ENCODE measurements at places on chromosomes 1 and 21.
A peak's percentile ranks its signal among the peaks of the same experiment; 100 is the strongest.

DNA sequence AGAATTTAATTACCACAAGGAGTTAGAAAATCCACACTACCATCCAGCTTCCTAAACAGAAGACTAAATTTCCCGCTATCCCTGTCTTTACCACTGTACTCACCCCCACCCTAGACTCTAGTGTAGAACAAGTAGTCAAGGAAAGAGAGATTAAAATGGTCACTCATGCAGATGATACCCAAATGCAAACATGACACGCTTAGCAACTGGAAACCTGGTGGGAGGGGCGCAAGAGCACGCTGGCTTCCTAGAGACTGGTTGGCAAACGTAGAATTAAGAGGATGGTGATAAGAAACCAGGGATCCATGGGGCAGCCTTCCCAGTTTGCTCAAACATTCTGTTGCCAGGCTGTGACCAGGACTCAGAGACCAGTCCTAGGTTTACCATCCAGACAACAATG, 9.9 kb upstream of the LDLRAD1 start:
- DNase-seq, result no peak

GRCh38 chr1:114269539-114269938, 115.9 kb upstream of the SYT6 start:
- no peak for DNase-seq

DNA sequence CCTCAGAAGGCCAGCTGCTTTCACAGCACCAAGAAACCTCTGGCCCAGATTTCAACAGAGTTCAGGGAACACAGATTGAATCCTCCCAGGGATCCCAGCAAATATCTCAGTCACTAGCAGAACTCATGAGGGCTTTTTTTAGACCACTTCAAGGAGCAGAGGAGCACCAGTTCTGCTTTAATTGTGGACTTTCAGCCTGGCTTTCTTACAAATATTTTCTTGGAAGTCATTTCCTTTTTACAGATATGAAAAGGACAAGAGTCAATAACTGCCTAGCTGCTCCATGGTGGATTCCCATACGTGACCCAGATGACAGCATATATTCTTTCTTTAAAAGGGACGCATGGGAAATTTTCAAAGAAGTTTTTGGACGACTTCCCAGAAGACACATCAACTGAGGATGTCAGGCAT, 6.4 kb upstream of the LRRC8B start:
- no peak for DNase-seq

GRCh38 chr1:89952605-89953130, 42.2 kb upstream of the ZNF326 start:
- no peak for DNase-seq

DNA sequence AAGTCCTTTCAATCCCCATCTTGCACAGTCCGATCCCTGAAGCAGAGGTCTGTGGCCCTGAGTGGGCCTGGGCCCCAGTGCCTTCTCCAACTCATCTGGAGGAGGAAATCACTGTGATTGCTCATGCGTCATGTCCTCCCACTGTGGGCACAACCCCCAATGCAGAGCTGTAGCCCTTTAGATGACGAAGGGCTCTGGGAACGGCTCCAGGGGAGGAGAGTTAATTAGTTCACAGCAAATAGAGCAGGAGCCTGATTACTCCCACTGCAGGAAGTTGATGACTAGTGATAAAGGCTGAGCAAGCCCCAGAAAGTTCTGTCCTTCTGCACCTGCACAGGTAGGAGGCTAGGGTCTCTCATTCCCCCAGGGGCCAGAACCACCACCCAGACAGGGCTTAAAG, 111.5 kb downstream of the CCDC185 start:
- peak; percentile 76 for DNase-seq

GRCh38 chr1:205224736-205225135, 3.0 kb upstream of the TMCC2 start:
- no peak for DNase-seq

GRCh38 chr21:26934383-26934782, 32.5 kb downstream of the ADAMTS5 start:
- no peak for DNase-seq

- DNase-seq, result no peak
Observed at GRCh38 chr1:23899070-23899469, 14.1 kb downstream of the CNR2 start.

- no peak for DNase-seq
Observed at GRCh38 chr1:205441716-205442050, 14.2 kb downstream of the BLACAT1 start.

DNA sequence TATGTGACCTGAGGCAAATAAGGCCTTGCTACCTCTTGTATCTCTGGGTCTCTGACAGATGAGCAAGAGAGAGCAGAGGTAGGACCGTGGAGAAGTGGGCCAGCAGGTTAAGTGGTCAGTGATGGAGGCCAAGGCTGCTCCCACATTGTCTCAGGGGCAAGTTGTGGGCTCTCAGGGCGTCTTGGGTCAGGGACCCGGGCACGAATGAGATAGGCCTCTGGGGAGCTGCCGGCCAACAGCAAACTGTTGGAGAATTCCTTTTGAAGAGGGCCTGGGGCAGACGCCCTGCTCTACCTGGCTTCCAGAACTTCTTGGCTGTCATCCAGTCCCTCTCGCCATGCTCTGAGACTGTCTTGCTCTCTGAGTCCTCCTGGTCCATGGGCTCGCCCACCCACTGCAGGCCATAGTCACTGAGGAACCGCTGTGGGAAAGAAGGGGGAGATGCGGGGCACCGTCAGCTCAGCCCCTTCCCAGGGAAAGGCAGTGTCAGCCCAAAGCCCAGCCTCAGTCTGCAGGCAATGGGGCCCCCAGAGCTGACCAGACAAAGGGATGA, 12.4 kb downstream of the UBXN11 start:
- DNase-seq, result no peak

- DNase-seq, result no peak
Observed at GRCh38 chr1:150162582-150162861, 12.8 kb downstream of the PLEKHO1 start.

- no peak for DNase-seq
Observed at GRCh38 chr1:154943649-154944400, 7.3 kb upstream of the PMVK start.
